Progenitor cell of endocrine pancreas (in vitro differentiated cells): ENCODE measurements at places on chromosomes 3 and 15. TPM values are rescaled to one million over a fixed set of nuclear protein-coding genes. Genes with fewer than 3 reads are reported as not detected.

- no peak for DNase-seq
Measured at GRCh38 chr3:43505351-43505750, 116.5 kb downstream of the ANO10 start.

- no peak for DNase-seq
Measured at GRCh38 chr15:67396114-67396513, 124.8 kb upstream of the C15orf61 start.

DNA sequence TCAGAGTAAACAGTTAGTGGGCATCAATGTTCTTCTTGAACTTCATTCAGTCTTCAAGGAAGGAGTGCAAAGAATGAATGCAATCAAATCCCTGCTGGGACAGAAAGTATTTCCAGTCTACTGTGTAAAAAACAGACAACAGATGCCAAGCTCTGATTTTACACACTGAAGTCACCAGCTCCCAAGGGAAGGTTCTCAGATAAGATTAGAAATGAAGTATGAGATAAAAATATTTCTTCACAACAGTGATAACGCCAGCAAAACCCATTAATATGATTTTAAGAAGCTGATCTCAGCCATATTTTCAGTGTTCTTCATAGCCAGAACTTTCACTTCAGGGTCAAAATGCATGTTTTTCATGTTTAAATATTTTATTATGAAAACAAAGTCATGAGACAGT lies 265.6 kb downstream of the CTNNB1 start:
- DNase-seq = no peak

DNA sequence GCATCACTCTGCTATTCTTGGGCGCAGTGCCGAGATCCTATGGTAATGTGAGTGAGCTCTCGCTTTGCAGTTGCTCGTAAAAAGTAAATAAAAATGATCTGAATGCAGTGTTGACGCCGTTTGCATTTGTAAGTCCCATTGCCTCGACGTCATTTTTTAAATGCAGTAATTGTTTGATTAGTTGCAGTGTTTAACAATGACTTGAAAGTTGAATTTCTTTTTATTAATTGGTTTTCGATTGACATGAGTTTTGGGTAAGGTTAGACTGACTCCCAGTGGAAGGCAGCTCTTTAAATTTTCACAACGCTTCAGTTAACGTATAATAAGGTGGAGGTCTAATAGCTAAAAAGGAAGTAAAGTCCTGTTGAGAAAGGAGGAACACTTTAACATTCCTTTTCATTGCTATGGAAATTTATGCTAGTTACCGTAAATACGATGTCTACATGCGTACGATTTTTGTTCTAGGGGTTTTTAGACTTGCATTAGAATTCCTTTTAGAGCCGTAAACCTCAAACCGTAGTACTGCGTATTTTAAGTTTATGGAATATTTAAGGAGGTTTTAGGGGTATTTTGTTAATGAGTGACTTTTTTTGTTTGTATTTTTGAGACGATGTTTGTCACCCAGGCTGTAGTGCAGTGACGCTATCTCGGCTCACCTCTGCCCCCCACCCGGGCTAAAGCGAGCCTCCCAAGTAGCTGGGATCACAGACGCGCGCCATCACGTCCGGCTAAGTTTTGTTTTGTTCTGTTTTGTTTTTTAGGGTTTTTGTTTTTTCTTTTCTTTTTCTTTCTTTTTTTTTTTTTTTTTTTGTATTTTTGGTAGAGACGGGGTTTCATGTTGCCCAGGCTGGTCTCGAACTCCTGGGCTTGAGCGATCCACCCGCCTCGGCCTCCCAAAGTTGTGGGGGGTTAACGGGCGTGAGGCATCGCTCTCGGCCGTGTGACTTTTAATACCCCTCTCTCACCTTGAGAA lies 1.4 kb downstream of the MORF4L1 start:
- no peak for DNase-seq

- no peak for DNase-seq
Measured at GRCh38 chr3:18111796-18112232, 313.3 kb downstream of the SATB1 start.

- no peak for DNase-seq
Measured at GRCh38 chr15:64029110-64029509, 17.2 kb downstream of the DAPK2 start.

DNA sequence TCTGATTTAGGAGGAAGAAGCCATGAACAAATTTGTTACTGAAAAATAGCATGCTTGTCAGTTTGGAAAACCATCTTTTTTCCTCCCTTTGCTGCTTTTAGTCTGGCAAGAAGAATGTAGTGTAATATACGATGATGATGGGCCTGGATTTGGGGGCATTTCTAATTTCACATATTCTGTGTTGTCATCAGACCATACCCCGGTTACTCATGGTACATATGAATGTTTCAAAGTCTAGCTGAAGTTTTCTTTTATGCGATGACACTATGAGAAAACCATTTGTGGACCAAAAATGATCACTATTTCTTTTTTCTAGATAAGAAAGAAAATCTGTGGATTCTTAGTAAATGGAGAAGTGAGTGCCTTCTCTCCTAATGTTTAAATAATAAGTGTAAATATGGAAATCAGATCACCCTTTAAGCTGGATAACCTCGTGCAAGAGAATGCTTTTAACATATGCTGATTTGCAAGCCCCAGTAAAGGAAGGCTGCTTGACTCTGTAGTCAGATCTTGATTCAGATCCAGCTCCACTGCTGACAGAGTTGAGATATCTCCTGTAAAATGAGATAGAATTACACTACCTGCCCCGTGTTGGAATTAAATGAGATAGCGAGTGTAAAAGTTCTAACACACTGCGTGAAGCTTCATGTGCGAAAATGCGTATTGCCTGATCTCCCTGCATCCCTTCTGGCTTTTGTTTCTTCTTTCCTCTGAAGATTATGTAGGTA lies 3.0 kb downstream of the MEF2A start:
- no peak for DNase-seq

DNA sequence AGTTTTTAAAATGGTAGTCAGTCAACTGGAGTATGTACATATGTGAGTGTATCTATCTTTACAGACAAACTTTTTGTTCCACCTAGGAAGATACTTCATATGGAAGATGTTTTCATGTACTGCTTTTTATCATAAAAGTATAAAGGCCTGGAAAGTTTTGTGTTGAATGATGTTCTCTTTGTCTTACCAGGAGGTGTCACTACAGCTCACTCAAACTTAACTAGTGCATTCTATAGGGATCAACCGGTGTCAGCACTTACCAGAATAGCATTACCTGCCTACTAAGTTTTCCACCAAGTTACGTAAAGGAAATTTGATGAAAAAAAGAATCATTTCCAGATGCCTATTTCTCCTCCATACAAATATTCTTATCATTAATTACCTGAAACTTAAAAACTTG lies 522.6 kb upstream of the SEMA6D start:
- DNase-seq = no peak

DNA sequence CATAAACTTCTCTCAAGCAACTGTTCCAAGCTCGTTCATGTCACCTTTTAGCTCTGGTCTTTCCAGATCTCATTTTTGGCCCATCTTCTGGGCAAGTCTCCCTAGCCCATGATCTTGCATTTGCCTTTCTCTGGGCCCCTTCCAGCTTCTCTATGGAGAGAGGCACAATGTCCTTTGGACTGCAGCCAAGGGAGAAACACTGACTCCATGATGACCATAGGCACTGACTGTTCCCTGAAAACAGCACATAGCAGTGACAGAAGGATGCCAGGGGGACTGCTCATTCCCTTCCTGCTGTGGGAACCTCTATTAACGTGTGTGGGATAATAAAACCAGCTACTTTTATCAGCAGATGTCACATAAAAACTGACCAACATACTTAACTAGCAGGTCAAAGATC lies 60.3 kb downstream of the STRIT1 start:
- DNase-seq = no peak

DNA sequence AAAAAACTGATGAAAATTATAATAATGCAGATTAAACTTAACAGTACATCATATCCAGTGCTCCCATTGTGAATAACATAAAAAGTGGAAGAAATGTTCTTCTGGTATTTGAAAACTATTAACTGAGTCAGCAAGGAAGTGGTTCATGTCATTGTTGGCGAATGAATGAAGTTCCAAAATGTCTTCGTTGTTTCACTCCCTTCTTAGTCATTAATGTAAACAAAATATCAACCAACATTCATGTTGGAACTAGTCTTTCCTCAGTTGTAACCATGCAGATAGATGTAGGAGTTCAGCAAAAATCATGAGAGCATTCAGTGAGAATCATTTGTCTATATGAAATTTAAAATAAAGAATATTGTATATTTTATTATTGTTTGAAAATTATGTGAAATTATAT lies 44.1 kb upstream of the ICE2 start:
- DNase-seq = no peak

DNA sequence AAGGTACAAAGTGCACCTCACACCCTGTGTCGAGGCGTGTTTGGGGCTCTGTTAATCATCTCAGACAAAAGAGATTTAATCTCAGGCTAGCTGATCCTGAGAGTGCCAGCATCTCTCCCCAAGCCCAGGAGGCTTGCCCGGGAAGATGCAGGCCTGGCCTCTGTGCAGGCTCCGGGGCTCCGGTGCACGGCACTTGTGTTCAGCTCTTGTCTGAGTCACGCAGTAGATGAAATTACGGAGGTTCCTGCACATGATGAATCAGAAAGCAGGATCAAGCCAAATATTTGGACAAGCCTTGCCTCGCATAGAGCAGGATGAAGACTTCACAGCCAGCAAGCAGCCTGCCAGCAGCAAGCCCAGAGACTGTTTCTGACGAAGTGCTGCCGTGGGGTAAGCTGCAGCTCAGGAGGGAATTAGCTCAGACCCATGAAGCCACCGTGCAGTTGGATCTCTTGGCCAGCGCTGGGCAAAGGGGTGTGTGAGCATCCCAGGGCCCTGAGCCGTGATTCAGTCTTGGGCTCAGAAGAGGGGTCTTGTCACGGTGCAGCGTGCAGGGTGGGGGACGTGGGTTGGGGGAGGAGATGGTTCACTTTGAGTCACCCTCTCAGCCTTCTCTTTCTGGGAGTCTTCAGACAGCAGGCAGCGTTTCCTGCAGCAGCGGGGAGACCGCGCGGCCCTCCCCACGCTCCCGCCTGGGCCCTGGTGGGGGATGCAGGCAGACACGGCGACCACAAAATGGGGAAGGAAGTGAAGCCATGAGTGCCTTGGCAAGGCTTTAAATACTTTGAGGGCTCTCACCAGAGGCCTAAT lies 89.2 kb upstream of the MEF2A start:
- DNase-seq = no peak

DNA sequence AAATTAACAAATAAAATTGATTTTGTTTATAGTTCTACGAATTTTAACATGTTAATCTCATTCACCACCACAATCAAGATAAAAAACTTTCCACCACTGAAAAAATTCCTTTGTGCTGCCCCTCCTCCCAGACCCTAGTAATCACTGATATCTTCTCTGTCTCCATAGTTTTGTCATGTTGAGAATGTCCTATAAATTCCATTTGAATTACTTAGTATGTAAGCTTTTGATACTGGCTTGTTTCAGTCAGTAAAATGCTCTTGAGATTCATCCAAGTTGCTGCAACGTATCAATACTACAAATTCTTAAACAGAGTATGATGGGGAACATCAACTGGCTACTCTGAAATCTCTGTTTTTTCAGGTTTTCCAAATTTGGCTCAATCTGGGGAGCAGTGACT lies 129.6 kb downstream of the CTNNB1 start:
- DNase-seq = no peak

GRCh38 chr15:45333550-45333949 lies 44.8 kb downstream of the GATM start:
- no peak for DNase-seq

DNA sequence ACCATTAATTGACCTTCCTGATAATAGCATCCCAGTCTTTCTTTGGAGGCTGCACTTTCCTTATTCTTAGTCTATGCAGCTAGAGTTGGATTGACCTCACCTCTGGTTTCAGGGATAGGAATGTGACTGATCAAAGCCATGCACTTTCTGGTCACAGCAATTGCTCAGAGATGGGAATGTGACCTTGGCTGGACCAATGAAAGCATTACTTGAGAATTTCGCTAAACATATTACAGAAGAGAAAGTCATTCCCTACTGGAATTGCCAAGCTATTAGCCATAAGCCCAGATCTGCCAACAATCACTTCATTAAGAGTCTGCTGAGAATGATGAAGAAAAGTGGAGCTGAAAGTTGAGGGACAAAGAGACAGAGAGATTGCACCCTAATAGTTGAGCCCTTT lies 32.7 kb downstream of the RTP1 start:
- no peak for DNase-seq

- DNase-seq = no peak
Measured at GRCh38 chr15:30001602-30002001, 81.2 kb upstream of the GOLGA8J start.

DNA sequence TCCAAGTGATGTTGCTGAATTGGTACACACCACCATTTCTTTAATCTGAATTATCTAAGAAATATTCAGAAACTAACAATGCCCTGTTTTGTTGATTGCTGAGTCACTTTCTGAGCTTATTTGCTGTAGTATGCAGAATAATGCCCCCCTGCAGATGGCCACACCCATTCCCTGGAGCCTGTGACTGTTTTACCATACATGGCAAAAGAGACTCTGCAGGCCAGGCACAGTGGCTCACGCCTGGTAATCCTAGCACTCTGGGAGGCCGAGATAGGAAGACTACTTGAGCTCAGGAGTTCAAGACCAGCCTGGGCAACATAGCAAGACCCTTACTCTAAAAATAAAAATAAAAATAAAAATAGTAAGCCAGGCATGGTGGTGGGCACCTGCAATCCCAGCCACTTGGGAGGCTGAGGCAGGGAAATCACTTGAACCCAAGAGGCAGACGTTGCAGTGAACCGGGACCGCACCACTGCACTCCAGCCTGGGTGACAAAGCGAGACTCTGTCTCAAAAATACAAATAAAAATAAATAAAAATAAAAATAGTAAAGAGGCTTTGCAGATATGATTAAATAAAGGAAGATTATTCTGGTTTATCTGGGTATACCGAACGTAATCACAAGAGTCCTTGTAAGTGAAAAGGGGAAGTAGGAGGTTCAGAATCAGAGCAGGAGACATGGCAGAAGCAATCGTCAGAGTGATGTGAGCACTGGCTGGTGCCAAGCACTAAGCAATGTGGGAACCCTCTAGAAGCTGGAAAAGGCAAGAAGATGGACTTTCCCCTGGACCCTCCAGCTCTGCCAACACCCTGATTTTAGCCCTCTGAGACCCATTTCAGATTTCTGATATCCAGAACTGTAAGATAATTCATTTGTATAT lies 19.0 kb downstream of the PCYT1A start:
- no peak for DNase-seq

- no peak for DNase-seq
Measured at GRCh38 chr15:78740904-78741274, 70.4 kb downstream of the ADAMTS7 start.

STRA6 gene
- total RNA-seq = 17.9 and 34.7 TPM in 2 replicates

CATSPER2 gene
- 7.7 and 10.7 TPM in 2 replicates for total RNA-seq

GHSR gene
- not detected in 2 replicates for total RNA-seq

CTDSPL gene
- total RNA-seq = 53.3 and 55.3 TPM in 2 replicates

GBE1 gene
- total RNA-seq = 10.6 and 10.9 TPM in 2 replicates

CFAP44 gene
- total RNA-seq = 16.4 and 17.0 TPM in 2 replicates

DAZL gene
- not detected in 2 replicates for total RNA-seq

C3orf33 gene
- total RNA-seq = 4.4 and 5.3 TPM in 2 replicates
